ENCODE measurements at places on chromosomes 6 and 20.

DNA sequence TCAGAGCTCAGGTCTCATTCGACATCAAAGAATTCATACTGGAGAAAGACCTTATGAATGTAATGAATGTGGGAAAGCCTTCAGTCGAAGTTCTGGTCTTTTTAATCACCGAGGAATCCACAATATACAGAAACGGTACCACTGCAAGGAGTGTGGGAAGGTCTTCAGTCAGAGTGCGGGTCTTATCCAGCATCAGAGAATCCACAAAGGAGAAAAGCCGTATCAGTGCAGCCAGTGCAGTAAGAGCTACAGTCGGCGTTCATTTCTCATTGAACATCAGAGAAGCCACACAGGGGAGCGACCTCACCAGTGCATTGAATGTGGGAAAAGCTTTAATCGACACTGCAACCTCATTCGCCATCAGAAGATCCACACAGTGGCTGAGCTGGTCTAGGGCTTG is 7.7 kb downstream of the ZSCAN9 start:
- DNase-seq: no peak

DNA sequence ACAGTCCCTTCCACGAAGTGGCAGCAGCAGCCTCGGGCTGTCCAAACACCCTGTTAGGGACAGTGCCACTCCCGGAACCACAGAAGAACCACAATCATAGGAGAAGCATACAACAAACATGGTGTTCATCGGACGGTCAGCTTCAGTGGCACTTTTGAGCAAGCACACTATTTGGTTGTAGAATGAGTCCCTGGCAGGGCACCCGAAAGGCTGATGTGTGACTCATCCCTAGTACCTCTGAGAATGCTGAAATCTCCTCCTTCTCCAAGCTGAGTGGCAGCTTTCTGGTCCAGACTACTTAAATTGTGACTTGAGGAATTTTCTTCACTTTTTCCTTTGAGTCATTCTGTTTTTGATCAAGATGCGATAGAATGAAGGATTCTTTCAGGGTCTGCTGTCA is 282.5 kb downstream of the ESR1 start:
- DNase-seq: no peak

- no peak for DNase-seq
Observed at GRCh38 chr6:139446768-139447655, 72.6 kb upstream of the CITED2 start.

DNA sequence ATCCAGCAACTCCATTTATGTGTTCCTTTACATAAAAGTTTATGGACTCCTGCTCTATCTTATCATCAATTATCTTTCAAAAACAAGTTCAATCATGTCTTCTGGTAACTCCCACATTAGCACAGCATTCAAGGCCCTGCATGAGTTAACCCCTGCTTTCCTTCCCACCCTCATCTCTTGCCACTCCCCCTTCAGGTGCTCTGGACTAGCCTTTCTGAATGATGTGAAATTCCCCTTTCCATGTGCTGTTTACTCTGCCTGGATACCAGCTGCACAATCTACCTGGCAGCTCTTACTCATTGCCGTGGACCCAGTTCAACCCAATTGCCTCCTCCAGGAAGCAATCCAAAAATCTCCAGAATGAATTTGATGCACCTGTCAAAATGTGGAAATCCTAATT is 11.9 kb downstream of the ADGRF4 start:
- no peak for DNase-seq

DNA sequence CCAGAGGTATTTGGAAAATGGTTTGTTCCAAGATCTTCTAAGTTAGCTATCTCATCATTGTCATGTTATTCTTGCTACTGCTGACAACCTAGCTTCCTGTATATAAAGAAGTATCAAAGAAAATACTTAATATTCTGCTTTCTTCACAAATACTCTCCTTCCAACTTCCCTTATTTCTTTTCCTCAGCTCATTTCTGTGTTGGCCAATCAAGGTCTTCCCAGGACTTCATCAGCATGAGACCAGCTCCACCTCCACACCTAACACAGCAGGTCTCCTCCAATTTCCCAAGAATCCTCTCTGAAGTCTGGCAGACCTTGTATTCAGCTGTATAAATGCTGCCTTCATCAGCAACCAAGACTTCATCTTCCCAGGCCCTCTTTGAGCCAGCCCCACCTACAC is 538.6 kb upstream of the JARID2 start:
- no peak for DNase-seq

DNA sequence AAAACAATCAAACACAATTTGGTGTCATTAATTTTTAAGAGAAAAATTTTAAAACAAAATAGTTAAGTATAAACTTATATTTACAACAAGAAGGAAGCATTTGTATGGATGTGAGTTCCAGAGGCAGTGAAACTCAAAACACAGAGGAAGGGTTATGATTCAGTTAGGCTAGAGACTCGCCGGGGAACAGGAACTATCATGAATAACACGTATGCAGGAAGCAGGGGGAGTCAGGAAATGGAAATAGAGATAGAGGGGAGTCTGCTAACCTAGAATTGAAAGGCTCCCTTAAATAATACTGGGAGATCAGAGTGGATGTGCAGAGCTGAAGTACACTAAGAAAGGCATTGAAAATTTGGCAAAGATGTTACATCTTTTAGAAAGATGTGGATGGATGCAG is 14.2 kb upstream of the HLA-DRB1 start:
- no peak for DNase-seq

DNA sequence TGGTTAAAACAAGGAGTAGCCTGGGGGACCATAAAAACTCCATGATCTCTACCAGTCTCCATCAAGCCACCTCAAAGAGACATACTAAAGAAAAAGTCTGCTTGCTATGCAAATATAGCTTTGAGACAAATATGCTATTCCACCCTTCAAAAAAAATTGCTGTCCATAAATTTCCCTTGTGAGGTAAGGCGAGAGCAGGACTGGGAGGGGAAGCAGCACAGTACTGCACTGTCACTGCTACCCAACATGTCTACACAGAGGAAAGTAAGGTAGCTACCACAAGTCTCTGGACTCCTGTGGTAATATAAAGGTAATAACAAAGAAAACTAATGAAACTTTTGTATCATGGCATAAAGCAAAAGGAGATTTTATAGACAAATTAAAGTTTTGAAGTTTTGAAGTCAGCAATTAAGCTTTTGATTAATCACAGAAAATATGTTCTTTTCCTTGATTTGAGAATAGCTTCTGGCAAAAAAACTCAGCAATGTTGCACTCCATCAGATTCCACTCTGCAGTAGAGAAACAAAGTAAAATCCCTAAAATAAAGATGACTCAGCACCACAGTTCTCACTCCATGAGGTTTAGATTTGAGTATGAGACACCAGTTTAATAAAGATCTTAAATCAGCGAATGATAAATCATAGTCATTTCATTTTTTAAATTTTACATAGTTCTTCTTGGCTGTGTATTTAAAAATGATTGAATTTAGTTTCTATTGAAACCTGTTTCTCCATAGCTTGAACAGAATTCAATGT is 602.4 kb downstream of the COL12A1 start:
- no peak for DNase-seq

DNA sequence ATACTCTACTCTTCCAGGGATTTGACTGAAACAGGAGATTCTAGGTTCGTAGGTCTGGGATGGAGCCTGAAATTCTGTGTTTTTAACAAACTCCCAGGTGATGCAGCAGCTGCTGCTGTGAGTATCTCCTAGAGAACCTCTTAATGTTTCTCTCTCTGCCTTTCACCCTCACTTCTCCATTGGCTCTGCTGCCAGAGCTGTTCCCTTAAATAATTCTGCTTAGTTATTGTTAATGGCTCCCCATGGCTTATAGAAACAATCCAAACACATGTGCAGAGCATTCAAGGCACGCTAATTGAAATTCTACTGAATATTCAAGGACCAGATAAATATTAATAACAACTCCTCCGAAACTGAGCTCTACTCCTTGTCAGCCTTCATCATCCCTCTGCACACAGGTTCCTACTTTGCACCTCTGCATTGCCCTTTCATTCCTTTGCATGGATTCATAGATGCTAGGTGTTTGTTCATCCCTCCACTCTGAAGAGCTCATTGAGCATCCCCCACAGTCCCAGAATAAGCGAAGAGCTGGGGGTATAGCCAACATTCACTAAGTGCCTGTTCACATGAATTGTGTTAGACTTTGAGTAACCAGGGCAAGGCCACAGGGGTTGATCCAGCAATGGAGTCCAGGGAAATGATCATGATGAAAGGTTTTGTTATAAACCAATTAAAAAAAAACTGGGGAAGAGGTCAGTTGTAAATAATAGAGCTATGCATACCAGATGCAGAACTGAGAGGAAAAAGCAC is 488.4 kb upstream of the JAG1 start:
- DNase-seq: no peak

- no peak for DNase-seq
Observed at GRCh38 chr6:79157961-79158644, 76.4 kb downstream of the HMGN3 start.

- DNase-seq: no peak
Observed at GRCh38 chr6:104325341-104326172, 534.2 kb downstream of the HACE1 start.

GRCh38 chr6:101830501-101831031 is 437.1 kb downstream of the GRIK2 start:
- no peak for DNase-seq

- DNase-seq: no peak
Observed at GRCh38 chr6:31115941-31116560, 1.5 kb downstream of the PSORS1C1 start.

DNA sequence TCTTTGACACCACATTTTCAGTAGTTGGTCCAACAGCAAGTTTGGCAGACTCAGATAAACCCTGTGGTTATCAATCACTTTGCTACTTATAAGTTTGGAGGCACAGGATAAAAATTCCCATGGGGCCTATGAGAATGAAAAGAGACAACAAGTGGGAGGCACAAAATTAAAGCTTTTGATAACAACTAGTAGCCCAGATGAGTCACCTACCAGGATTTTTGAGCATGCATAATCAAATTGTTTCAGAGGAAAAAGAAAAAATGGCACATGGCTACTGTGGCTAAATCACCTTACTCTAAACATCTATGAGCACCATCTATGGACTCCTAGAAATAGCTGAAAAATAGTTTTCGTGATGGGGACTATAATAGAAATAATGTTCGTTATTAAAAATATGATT is 40.8 kb upstream of the BMP5 start:
- DNase-seq: no peak

DNA sequence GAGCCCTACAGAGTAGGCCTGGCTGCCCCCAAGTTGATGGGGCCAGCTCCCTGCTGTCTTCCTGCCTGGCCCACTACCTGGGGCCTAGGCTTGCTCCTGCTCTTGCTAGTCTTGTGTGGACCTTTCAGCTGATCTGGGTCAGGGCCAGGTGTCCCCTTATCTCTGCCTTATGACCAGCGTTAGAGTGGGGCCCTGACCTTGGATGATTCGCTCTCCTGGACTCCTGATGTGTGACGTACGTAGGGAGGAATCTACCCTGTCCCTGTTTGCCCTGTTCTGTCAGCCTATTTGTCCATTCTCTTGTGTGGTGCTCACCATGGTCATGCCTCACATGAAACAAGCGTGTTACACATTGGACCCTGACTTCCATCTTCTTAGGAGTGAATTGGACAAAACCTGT is 571.8 kb downstream of the QKI start:
- DNase-seq: no peak

DNA sequence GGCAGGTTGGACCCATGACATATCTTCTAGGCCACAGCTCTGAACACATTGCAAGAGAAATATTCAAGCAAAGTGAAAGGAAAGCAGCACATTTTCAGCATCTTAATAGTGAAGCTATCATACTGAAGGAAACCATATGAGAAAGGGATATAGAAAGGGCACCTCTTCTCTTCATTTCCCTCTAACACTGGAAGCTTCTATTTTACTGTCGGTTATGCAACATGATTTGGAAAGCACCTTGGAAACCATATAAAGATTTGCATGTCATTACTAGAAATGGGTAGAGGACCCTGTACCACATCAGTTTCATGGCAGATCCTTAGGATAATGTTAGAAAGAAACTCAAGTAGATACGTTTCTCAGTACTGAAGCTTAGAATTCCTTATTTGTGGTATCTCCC is 70.5 kb upstream of the HMGN3 start:
- DNase-seq: no peak

GRCh38 chr6:136551103-136551502 is 881 bp upstream of the MAP7 start:
- DNase-seq: no peak

GRCh38 chr20:63452821-63453523 is 19.5 kb downstream of the KCNQ2 start:
- DNase-seq: no peak

- DNase-seq: no peak
Observed at GRCh38 chr6:51528556-51528955, 558.9 kb downstream of the PKHD1 start.

- DNase-seq: no peak
Observed at GRCh38 chr6:16623029-16623653, 138.1 kb downstream of the ATXN1 start.

- DNase-seq: no peak
Observed at GRCh38 chr6:136169394-136170148, 80.5 kb downstream of the MTFR2 start.

DNA sequence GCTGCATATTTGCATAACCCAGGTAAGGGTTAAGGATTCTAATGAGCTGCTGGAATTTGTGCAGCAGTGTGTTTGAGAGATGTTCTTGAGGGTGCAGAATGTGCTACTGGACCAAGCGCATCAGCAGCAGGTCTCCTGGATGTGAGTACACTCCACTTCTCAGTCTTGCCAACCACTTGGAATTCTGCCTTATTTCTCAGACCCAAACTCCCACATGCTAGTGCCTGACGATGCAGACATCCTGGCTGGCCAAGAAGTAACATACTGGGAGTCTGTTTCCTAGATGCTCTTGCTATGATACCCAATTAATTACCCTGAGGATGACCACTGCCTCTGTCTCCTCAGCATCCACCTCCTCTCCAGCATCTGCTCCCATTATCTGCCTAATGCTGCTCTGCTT is 186.6 kb downstream of the MOXD1 start:
- DNase-seq: no peak

DNA sequence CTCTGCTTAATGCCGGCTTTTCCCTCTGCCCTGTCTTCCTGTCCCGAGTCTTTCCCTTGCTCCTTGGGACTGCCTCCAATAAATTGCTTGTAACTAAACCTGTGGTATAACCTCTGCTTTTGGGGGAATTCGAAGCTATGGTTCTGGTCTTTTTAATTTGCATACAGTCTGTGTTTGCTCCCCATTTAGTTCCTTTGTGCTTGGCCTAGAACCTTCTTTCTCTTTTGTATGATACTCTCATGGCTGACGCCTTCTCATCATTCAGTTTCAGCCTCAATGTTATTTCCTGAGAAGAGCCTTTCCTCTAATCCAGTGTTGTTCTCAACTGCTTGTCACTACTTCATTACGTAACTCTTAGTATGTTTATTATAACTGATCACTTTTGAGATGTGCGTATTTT is 248.0 kb downstream of the PHF3 start:
- DNase-seq: no peak

GRCh38 chr20:59125332-59125731 is 38.3 kb upstream of the ZNF831 start:
- DNase-seq: no peak

- DNase-seq: no peak
Observed at GRCh38 chr6:132131758-132132157, 180.6 kb upstream of the CCN2 start.
